ENCODE measurements at places on chromosomes 12 and 14. TPM values are rescaled to one million over a fixed set of nuclear protein-coding genes. Genes with fewer than 3 reads are reported as not detected.

Gene AICDA
- total RNA-seq: not detected

- no peak for DNase-seq
These were observed 349.7 kb downstream of the EMP1 start for GRCh38 chr12:13546231-13546630.

- no peak for DNase-seq
These were observed 24.4 kb downstream of the TUNAR start for GRCh38 chr14:95901054-95901453.

- peak; percentile 96 for DNase-seq
These were observed 23.1 kb upstream of the KCNK10 start for GRCh38 chr14:88346048-88346639.

DNA sequence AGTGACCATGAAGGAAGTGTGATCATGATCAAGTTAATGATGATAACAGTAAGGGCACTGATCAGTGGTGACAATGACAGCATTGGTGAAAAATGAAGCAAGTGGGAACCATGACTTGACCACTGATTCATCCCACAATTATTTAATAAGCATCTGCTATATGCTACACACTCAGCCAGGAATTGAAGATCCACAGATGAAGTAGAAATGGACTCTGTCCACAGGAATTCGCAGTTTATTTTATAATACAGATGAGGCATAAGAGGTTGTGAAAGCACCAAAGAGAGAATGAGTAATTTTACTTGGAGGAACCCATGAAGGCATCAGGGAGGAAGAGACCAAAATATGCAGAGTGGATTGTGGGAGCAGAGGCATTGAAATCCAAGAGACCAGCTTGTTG is 33.8 kb upstream of the SMUG1 start:
- DNase-seq: peak; percentile 68

DNA sequence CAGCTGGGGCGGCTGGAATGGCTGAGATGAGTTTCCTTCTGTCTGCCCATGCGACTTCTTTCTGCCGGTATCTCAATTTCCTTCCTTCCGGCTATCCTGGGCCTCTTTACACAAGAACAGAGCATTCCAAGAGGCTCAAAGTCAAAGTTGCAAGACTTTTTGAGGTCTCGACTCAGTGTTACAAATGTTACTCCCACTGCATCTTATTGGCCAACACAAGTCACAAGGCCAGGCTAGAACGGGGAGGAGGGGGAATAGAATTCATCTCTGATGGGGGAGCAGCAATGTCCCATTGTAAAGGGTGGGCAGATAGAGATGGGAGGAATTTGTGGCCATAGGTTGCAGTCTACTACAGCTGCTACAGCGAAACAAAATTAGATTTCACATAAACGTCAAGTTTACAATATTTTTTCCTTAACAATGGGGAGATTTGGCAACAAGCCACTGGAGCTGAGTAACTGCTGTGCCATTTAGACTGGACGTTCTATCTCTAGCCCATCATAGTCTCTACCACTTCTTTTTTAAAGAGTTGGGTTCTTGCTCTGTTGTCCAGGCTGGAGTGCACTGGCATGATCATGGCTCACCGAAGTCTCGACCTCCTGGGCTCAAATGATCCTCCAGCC is 9.5 kb upstream of the NYNRIN start:
- DNase-seq: peak; percentile 32

GRCh38 chr12:61956545-61956944 is 303.7 kb upstream of the USP15 start:
- no peak for DNase-seq

DNA sequence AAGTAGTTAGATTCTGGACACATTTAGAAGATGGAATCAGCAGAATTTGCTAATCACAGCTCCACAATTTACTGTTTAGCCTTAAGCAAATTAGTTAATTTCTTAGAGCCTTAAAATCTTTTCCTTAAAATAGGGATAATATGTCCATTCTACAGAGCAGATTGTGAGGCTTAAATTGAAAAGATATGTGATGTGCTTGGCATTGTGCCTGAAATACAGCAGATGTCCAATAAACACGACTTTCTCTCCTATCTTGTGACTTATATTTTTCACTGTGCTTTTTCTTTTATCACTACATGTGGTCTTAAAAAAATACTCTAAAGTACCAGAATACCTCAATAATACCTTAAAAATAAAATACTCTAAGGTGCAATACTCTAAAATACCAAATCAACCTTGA is 30.6 kb downstream of the CCER1 start:
- no peak for DNase-seq

GRCh38 chr12:64627771-64628170 is 17.5 kb downstream of the RASSF3 start:
- DNase-seq: no peak

Gene RFX4
- not detected for total RNA-seq

DNA sequence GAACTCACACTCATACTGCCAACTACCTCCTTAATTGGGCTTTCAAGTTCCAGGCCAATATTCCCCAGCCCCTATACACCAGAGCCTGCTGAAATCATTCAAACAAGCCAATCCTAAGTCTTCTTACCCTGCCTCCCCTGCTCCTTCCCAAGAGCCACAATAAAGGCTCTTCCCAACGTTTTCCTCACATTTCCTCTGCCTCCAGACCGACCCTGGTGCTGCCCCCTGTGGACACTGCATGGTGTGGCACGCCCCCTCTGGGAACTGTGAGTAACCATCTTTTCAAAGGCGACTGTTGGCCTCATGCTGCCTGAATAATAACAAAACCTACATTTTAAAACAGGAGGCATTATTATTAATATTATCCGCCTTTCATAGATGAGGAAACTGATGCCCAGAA is 111.6 kb upstream of the NOS1 start:
- DNase-seq: peak; percentile 33

Gene TMCC3
- total RNA-seq: 6.5 TPM

Gene PLA2G1B
- not detected for total RNA-seq

DNA sequence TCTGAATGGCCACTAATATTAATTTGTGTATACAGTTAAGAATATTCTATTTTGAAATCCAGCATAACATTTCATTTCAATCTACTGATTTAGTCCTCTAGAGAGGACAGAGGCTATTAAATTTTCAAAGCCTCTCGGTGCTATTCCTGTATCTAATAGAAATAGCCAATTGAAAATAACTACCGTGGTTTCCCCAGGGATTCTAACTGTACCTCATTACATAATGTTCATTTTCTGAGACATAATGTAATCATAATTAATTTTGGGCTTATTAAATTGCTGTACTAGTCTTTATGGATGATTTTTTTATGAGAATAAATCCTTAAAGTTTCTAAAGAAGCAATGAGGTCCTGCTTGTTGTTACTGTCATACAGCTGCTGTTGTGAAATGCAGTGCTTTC is 38.6 kb upstream of the ACSS3 start:
- no peak for DNase-seq

GRCh38 chr14:65241125-65241752 is 138.9 kb upstream of the MAX start:
- DNase-seq: no peak

Gene ANO4
- total RNA-seq: not detected

Gene CD163
- total RNA-seq: not detected

- DNase-seq: no peak
These were observed 34.0 kb upstream of the CLMN start for GRCh38 chr14:95353664-95354063.

DNA sequence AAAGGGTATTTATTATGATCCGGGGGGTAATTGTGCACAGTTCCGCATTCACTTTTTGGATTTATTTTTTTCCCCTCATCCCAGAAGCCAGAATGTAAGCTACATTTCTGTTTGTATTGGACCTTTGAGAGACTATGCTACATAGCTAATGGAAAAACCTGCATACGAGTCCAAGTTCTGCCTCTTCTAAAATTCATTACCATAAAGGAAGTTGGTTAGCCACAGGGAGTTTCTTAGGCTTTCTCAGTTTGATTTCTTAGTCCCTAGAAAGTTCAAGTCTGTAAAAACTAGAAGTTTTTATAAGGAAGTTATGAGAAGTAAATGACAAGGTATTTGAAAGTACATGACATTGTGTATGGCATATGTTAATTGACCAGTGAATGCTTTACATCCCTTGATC is 138.7 kb downstream of the PDE3A start:
- no peak for DNase-seq

DNA sequence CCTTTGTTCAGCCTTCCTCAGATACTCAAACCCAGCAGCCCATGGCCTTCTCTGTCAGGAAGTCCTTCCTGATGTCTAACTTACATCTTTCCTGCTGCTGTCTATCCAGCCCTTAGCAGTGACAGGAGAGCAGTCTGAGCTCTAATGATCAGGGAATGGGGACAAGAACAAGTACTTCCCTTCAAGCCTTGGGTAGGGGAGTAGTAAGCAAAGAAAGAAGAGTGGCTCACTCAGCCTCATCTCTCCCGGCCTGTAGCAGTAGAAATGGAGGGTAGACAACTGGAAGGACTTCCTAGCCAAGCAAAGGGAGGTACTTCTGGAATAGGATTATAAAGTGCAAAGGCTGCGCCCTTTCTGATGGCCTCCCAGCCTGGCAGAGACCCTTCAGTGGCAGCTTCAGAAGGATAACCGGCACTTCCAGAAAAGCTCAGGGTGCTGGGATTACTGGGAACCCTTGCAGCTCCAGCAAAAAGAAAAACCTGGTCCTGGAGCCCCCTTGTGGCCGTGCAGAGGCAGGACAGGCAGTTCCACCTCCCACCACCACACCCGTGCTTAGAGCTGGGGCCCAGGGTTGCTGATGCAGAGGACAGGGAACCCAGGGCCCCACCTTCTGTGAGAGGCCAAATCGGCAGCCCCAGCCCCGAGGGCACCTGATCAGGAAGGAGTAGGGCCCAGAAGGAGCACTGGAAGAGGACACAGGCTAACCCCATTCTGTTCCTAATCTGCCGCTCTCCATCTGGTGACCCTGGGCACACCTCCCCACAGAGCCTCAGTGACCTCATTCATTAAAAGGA is 12.4 kb upstream of the SMUG1 start:
- DNase-seq: peak; percentile 77

- DNase-seq: no peak
These were observed 357.7 kb upstream of the FLRT2 start for GRCh38 chr14:85172290-85172689.

Gene BICDL1
- 5.8 TPM for total RNA-seq

DNA sequence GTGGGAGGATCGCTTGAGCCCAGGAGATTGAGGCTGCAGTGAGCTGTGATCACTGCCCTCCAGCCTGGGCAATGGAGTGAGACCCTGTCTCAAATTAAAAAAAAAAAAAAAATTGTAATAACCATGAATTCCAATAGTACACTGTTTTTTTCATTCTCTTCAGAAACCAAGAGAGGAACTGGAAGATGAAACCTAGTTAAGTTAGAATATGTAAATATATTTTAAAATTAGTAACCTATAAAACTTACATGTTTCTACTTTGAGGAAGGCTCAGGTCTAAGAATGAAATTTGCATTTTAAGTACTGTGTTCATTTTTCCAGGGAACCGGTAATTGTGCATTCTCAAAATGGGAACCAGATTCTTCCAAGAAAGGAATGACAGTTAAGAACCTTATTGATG is 18.8 kb downstream of the KNTC1 start:
- no peak for DNase-seq

Gene TMEM233
- total RNA-seq: not detected

Gene SPTSSA
- total RNA-seq: 14.0 TPM

Gene AMN
- total RNA-seq: not detected

Gene FAM181A
- total RNA-seq: not detected

Gene ERBB3
- 40.6 TPM for total RNA-seq

Gene GARIN6
- not detected for total RNA-seq

Gene TROAP
- 103 TPM for total RNA-seq

DNA sequence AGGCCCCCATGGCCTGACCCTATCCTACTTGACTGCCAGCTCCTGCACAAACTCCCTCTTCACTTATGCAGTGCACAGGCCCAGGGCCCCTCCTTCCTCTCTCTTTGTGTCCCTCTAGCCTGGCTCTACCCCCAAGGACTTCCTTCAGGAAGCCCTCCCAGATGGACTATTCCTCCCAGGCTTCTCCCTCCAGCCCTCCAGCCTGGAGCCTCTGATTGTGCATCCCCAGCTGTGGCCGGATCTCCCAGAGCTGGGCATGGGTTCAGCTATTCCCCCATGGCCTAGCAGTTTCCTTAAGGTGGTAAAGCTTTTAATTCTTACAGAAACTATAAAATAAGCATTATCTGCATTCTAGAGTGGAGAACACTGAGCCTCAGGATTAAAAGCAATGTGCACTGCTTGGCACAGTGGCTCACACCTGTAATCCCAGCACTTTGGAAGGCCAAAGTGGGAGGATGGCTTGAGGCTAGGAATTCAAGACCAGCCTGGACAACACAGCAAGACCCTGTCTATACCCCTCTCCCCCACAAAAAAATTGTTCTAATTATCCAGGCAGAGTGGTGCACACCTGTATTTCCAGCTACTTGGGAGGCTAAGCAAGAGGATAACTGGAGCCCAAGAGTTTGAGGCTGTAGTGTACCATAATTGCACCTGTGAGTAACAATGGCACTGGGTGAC is 16.8 kb upstream of the KRT8 start:
- DNase-seq: no peak

Gene GUCY2C
- total RNA-seq: not detected

DNA sequence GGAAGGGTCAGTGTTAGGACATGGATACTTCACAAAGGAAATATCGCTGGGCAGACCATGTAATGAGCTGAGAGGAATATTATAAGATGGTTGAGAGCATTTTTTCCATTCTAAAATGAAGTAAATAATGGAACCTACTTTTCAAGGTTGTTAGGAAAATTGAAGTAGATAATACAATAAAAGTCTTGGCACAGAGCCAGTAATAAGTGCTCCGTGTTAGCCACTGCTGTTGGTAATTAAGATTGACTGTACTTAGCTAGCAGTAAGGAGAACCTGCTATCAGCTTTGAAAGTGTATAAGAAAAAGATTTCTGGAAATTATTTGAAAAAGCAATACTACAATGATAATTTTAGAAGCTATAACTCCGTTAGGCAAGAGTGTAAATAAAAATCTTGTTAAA is 77.6 kb downstream of the SCAF11 start:
- DNase-seq: no peak

GRCh38 chr12:24328261-24328660 is 378.8 kb upstream of the SOX5 start:
- no peak for DNase-seq

DNA sequence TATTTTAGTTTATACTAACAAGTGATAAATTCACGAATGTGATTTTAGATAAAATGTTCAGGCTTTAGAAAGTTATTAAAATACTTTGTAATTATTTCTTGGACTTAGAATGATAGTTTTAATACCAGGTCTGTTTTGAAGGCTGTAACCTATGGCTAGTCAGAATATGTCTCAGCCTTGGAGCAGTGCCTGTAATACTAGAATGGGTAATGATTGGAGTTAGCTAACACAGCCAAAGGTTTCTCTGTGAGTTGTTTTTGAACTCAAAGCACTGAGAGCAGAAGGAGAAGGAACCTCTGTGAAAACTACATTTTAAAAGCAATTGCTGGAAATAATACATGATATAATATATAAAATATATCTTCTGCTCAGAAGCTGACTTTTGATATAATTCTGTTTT is 110.1 kb downstream of the TMEM117 start:
- no peak for DNase-seq

Gene BCL11B
- 0.73 TPM for total RNA-seq

DNA sequence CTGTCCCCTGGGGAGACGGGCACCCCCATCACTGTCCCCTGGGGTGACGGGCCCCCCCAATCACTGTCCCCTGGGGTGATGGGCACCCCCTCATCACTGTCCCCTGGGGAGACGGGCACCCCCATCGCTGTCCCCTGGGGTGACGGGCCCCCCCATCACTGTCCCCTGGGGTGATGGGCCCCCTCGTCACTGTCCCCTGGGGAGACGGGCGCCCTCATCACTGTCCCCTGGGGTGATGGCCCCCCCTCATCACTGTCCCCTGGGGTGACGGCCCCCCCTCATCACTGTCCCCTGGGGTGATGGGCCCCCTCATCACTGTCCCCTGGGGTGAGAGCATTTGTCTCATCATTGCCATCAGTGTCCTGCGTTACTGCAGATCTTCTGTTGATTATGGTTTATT is 38.6 kb downstream of the PACS2 start:
- no peak for DNase-seq
